RPMI7951 (cell line): ENCODE measurements at places on chromosomes 3 and 15. TPM values are rescaled to one million over a fixed set of nuclear protein-coding genes. Genes with fewer than 3 reads are reported as not detected.

DNA sequence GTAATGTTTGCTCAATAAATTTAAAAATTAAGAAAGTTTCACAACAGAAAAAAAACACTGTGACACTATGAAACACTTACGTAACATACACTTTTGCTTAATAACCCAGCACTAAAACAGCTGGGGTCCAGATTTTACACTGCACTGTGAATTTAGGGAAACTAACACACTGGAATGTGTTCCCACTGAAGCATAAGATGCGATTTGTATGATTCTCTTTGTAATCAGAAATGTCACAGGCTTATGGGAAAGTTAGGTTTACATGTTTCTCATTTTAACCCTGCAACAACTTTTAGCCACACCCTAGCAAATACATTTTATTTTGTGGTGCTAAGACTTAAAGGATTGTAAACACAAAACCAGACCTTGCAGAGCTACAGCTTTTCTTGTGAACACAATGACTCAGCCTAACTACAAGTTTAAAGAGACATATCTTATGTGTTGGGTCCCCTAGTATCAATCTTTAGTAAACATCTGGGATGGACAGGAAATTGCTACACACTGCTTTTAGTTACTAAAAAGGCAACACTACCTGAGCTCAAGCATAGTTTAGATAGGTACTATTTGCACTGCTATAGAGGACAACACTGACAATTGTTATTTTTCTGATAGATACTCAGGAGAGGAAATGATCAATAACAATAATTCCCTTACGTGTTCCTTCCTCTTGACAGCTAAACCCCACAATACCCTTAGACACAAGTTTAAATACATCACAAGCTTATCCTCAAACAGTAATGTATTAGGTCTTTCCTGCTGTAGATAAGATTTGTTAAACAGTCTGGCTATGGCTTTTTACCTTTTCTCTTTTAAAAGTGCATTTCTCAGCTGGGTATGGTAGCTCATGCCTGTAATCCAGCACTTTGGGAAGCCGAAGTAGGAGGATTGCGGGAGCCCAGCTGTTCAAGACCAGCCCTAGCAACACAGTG lies 3.8 kb downstream of the PLD1 start:
- peak; percentile 66 for DNase-seq

- DNase-seq = no peak
These were observed 29.0 kb upstream of the TBC1D5 start for GRCh38 chr3:17771177-17772017.

DNA sequence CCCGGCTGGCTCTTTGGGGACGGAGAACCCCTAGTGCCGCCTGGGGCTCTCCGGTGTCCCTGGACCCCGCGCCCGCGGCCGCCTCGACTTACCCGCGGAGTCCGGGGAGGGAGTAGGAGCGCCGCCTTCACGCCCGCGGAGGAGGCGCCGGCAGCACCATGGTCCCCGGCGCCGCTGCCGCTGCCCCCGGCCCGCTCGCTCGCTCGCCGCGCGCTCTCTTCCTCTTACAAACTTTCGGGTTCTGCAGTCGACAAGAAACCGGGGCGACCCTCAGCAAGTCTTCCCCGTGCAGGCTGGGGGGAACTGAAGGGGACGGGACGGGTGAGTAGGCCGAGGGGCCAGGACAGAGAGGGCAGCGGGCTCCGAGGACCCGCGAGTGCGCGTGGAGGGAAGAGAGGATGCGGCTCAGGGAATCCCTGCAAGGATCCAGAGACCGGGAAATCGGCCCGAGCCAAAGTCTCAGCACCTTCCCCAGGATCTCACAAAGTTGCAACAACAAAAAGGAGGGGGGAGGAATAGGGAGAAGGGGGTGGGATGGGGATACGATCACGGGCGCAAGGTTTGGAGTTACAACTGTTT lies 2.0 kb downstream of the FOXP1 start:
- DNase-seq = peak; percentile 36

- peak; percentile 17 for DNase-seq
These were observed 35.4 kb downstream of the CD200R1L start for GRCh38 chr3:112811131-112811884.

Gene LDHAL6B
- total RNA-seq = 0.10 TPM in 1 of 2 replicates, not detected in the other
